Femur (tissue), 1 donor: ENCODE measurements at places on chromosomes 6 and 20.
A peak's percentile ranks its signal among the peaks of the same experiment; 100 is the strongest.

GRCh38 chr6:15948930-15949900 is 179.7 kb upstream of the MYLIP start:
- no peak for DNase-seq

GRCh38 chr20:9412309-9412708 is 102.1 kb upstream of the LAMP5 start:
- DNase-seq = no peak

GRCh38 chr20:58308680-58309527 is 611 bp upstream of the RAB22A start:
- DNase-seq = peak; percentile 74

DNA sequence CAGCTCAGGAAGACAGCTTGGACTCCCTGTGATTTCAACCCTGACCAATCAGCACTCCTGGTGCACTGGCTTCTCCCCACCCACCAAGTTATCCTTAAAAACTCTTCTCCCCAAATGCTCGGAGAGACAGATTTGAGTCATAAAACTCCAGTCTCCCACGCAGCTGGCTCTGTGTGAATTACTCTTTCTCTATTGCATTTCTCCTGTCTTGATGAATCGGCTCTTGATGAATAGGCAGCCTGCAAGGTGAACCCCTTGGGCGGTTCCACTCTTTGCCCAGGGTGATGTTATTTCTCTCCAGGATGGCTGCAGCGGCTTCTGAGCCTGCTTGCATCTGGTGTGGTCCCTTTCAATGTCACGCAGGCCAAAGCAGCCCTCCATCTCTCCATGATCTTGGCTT is 12.4 kb downstream of the SLC52A3 start:
- no peak for DNase-seq

- no peak for DNase-seq
These were observed at the start of gene COX4I2 for GRCh38 chr20:31637660-31638059. Gene COX4I2, plus strand, starts transcription at chr20:31637912. Its CDS starts 1,106 bp downstream, at chr20:31639018.
